HCT116 (cell line): ENCODE measurements at places on chromosomes 7 and 10. TPM values are rescaled to one million over a fixed set of nuclear protein-coding genes. Genes with fewer than 3 reads are reported as not detected.

Gene SLC35B4
- 14.7 TPM for total RNA-seq

GRCh38 chr7:45987521-45988290 lies 66.6 kb upstream of the IGFBP3 start:
- no peak overlapping the region for H3K27ac ChIP-seq
- H3K27me3 ChIP-seq: no peaks in the 10 kb centered on the region
- no peaks in the 10 kb centered on the region for H3K36me3 ChIP-seq
- DNase-seq: no peak
- H3K4me1 ChIP-seq: no peaks in the 10 kb centered on the region

GRCh38 chr10:132833421-132834111 lies 47.6 kb upstream of the NKX6-2 start:
- H3K4me3 ChIP-seq: no peak overlapping the region
- no peaks in the 10 kb centered on the region for H3K36me3 ChIP-seq
- H3K4me1 ChIP-seq: no peaks in the 10 kb centered on the region

DNA sequence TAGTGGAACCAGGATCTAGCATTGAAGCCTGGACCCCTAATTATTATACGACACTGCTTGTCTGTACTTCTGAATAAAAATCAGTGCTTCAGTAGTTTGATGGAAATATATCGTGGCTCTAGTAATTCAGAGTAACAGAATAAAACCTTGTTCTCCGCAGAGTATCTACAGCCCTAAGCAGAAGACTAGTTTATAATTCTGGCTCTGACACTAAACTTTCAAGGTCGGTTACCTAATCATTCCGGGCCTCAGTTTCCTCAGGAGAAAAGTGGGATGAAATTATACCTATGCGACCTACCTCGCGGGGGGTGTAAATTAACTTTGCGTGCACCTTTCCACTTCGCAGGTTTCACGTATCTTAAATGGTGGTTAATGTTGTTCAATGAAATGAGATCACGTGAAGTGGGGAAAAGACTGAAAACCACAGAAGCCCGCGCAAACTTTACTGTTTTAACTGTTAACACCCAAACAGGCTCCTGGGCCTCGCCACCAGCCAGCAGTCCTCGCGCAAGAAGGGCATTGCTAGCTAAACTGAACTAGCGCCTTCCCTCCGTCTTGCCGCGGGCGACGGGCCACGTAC lies 615 bp downstream of the THAP5 start:
- peaks cover 8% of the 10 kb centered on the region for H3K36me3 ChIP-seq
- DNase-seq: no peak
- H3K4me3 ChIP-seq: peak overlapping the region; percentile 81
- peaks cover 8% of the 10 kb centered on the region for H3K4me1 ChIP-seq
- H3K27me3 ChIP-seq: no peaks in the 10 kb centered on the region

- H3K27me3 ChIP-seq: no peaks in the 10 kb centered on the region
- DNase-seq: no peak
- no peak overlapping the region for H3K4me3 ChIP-seq
- H3K36me3 ChIP-seq: no peaks in the 10 kb centered on the region
- H3K27ac ChIP-seq: no peak overlapping the region
These were observed 39.6 kb downstream of the PPIF start for GRCh38 chr10:79386637-79387465.

DNA sequence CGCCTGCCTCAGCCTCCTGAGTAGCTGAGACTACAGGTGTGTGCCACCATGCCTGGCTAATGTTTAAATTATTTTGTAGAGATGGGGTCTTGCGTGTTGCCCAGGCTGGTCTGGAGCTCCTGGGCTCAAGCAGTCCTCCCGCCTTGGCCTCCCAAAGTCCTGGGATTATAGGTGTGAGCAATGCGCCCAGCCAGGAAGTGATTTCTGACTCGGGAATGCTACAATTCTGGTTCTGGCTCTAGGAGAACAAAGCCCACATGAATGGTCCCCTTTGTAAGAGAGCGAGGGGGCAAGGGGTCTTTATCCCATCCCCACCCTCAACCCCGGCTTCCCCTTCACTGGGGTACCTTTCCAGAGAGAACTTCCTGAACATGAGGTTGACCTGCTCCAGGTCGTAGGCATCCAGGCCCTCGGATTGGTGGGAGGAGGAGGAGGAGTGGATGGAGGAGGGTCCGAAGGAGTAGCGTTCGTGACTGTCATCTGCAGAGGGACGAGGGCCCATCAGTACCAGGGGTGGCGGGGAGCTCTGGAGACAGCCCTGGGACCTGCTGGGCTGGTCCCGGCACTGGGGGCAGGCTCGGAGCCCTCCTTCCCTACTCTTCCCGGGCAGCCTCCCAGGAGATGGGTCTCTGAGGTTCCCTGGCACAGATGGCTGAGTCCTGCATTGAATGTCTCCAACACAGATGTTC lies 79.9 kb upstream of the GNA12 start:
- no peak for DNase-seq
- no peak overlapping the region for H3K27ac ChIP-seq
- no peaks in the 10 kb centered on the region for H3K27me3 ChIP-seq
- H3K36me3 ChIP-seq: no peaks in the 10 kb centered on the region
- peaks cover 9% of the 10 kb centered on the region; the same call in 1 of the 2 replicates for H3K4me1 ChIP-seq

DNA sequence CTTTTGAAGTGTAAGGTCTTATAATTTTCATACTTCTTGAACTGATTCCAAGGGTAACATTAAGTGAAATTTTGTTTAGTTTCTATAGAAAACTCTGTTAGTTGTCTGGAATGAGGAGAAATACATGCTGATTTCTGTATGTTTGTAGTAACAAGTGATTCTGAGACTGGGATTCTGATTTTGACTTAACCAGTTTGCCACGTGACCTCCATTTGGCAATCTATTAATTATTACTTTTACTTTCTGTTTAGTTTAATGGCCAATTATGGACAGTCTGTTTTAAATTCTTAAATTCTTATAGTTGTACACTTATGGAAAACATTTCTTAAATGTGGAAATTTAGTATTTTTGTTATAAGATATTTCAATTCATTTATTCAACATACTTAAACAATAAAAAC lies 163.1 kb downstream of the ADK start:
- no peaks in the 10 kb centered on the region for H3K36me3 ChIP-seq
- no peaks in the 10 kb centered on the region for H3K27me3 ChIP-seq
- no peak for DNase-seq
- no peaks in the 10 kb centered on the region for H3K4me1 ChIP-seq
- no peak overlapping the region for H3K4me3 ChIP-seq
- no peak overlapping the region for H3K27ac ChIP-seq
